ENCODE measurements at places on chromosomes 7 and 10.

GRCh38 chr7:13953368-13953767 is 36.1 kb downstream of the ETV1 start:
- DNase-seq = no peak

GRCh38 chr10:11824825-11825224 is 1.7 kb downstream of the PROSER2 start:
- no peak for DNase-seq

DNA sequence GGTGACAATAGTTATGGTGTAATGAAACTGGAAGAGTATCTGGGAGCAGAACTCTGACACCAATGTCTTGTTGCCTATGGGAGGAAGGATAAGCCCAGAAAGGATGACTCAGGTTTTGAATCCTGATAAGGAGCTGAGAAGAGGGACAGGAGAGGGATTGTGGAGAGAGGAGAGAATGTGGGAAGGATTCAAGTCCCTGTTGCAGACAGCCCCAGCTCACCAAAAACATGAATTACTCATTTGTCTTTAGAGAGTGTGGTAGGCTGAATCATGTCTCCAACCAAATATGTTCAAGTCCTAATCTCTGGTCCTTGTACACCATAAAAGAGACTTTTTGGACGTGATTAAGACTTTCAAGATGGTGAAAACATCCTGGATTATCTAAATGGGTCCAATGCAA is 206.9 kb upstream of the PHYHIPL start:
- DNase-seq = no peak

- no peak for DNase-seq
Observed at GRCh38 chr10:11011984-11012383, 5.7 kb upstream of the CELF2 start.

GRCh38 chr10:50234486-50234885 is 16.8 kb downstream of the ASAH2 start:
- DNase-seq = no peak

- no peak for DNase-seq
Observed at GRCh38 chr10:126301701-126302475, 86.4 kb downstream of the ADAM12 start.

DNA sequence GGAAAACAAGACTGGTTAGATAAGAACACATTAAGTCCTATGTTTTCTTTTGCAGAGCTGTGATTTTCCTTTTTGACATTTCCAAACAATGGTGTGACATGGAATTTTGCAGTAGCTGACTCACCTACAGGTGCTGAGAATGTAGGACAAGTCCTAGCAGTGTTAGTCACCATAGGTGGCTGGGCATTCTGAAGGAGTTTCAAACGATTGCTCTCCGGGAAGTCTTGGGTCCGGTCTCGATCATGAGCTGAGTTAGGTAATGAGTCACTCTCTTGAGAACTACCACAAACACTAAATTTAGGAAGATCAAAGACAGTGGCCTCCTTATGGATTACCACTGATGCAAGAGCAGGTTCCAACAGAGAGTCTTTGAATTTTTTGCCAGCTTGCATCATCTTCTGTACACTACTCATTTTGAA is 3.6 kb downstream of the FIGNL1 start:
- no peak for DNase-seq

GRCh38 chr10:117946525-117947070 is 100.1 kb downstream of the RAB11FIP2 start:
- DNase-seq = no peak

DNA sequence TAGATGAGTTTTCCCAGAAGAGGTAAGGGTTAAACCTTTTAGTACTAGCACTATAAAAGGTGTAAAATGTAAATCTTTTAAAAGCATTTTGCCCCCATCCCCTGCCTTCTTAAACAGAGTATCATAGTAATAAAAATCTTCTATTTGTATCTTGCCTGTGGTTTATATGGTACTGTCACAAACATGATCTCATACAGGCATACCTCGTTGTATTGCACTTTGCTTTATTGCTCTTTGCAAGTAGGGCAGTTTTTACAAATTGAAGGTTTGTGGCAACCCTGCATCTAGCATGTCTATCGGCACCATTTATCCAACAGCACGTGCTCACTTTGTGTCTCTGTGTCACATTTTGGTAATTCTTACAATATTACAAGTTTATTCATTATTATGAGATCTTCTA is 198.8 kb upstream of the YAE1 start:
- no peak for DNase-seq

DNA sequence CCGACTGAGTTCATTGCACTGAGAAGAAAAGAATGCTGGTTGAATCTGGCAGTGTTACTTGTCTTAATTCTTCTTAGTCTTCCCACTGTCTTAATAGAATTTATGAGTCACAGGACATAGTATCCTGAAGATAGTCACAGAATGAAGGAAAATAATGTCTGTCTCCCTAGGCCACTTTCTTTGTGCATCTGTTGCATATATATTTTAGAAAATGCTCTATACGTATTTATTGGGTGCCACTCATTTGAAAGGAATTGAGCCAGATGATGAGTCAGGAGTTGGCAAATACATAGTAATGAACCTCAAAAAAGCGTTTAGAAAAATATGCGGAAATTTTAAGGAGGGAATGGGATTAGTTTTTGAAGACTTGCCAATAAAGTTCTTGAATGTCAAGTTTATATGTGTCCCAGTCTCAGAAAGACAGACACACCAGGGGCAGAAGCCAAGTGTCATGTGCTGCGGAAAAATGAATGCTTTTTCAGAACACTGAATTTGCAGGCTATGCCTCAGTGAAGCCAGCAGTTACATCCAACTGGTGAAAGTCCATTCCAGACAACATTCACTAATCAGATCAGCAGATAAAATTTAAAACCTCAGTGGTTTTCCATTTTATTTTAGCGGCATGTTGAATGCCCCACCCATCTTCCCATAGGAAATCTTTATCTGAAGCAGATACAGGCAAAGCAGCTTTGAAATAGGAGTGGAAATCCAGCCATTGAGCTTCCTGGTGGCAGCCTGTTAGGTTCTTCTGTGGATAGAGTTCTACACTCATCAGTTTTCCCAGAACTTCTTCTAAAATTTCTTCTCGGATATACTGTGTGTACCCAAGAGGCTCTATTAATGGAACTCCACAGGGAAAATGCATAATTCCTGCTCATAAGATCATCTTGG is 308.4 kb downstream of the BICC1 start:
- DNase-seq = no peak

GRCh38 chr10:89695307-89695706 is 6.1 kb upstream of the KIF20B start:
- DNase-seq = no peak

DNA sequence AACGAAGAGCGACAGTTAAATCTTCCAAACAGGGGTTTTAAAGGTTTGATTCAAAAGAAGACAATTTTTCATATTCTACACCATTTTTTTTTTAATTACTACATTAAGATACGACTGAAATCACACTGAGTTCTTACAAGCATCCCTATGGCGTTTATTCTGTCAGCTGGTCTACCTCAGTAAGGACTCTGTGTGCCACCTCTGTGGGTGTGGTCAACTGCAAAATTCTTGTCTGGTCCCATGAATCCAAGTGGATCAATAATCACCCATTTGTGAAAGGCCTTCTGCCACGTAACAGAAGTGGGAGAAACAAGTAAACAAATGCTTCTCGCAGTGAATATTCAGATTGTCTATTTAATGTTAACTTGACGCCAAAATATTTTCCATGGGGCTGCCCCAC is 104.1 kb downstream of the GRB10 start:
- no peak for DNase-seq

GRCh38 chr7:87220734-87221215 is 1.2 kb upstream of the TMEM243 start:
- no peak for DNase-seq

- DNase-seq = no peak
Observed at GRCh38 chr7:27868131-27868550, 128.2 kb downstream of the TAX1BP1 start.

GRCh38 chr7:158562517-158562916 is 25.1 kb downstream of the PTPRN2 start:
- no peak for DNase-seq

DNA sequence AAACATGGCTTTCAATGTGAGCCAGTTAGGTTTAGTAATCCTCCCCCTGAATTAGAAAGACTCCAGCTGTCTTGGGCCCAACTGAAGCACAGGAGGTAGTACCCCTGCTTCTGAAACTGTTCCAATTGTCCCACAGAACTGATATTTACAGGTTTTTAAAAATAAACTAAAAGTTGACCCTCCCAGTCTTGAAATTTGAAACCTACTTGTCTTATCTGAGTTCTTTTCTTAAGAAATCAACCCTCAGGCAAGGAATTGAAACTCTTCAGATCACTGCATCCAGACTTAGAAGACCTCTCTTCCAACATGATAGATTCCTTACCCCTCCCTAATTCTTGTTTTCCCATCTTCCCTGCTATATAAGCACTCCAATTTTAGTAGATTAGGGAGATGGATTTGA is 13.3 kb upstream of the ARHGAP21 start:
- no peak for DNase-seq

- no peak for DNase-seq
Observed at GRCh38 chr7:137903382-137904169, 56.8 kb upstream of the DGKI start.

GRCh38 chr7:51249991-51250390 is 66.6 kb downstream of the COBL start:
- no peak for DNase-seq

DNA sequence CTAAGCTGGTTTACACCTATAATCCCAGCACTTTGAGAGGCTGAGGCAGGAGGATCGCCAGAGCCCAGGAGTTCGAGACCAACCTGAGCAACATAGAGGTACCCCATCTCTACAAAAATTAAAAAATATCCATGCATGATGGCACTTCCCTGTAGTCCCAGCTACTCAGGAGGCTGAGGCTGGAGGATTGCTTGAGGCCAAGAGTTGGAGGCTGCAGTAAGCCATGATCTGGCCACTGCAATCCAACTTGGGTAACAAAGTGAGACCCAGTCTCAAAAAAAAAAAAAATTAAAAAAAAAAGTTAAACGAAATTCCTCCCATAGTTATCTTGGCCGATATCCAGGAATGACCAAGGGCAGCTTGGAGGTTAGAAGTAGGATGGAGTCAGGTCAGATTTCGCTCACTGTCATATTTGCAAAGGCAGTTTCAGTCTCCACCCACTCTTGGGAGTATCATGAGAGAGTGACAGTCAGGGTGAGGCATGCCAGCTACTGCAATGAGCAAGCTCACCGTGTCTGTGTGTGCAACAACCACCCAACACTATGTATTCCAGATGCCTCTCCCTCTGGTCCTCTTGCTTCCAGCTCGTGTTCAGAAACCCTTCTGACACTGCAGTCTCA is 6.0 kb upstream of the ZDHHC4 start:
- no peak for DNase-seq

GRCh38 chr10:6786579-6787031 is 206.5 kb upstream of the PRKCQ start:
- no peak for DNase-seq

DNA sequence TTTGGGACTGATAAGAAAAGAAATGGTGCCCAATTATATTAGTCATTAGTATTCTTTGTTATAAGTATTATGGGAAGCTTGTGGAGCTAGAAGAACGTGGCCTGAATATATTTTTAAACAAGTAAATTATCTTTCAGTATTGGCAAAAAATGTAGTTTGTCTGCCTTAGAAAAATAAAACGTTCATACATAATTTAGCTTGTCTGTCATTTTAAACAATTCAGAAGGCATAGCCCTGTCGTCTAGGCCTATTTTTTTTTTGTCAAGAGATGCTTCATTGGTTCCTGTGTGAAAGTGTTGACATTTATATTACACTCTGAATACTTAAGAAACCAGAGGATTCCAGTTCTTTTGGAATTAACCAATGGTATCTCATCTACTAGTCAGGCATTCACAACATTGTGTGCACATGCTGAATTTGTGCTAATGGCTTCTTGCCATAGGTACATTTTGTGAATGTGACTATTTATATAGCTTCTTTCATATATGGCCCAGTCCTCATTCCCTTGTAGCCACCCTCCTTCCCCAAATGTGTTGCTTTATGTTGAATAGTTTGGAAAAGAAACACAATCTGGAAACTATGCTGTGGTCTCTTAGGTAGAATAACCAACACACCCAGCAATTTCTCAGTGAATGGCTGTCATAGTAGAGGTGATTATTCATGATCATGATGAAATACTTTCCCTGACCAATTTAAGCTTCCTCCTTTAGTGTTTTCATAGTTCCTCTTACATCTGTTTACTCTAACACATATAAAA is 435.8 kb downstream of the EXOC4 start:
- no peak for DNase-seq

DNA sequence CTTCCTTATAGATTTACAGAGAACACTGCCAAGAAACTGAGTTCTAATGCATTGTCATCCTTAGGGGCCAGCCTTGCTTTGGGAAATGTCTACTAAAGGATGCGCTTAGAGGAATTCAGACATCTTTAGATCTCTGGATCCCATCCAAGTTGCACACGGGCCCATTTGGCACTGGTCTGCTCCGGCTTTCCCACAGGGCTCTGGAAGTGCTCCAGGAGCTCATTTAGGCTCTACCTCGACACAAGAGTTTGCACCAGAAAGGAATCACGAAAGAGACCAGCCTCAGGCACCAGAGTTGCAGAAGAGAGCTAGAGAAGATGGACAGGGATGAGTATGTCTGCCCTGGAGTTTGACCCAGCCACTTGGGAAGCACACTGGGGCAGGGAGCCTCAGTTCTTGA is 150.1 kb upstream of the TMEM72 start:
- no peak for DNase-seq

DNA sequence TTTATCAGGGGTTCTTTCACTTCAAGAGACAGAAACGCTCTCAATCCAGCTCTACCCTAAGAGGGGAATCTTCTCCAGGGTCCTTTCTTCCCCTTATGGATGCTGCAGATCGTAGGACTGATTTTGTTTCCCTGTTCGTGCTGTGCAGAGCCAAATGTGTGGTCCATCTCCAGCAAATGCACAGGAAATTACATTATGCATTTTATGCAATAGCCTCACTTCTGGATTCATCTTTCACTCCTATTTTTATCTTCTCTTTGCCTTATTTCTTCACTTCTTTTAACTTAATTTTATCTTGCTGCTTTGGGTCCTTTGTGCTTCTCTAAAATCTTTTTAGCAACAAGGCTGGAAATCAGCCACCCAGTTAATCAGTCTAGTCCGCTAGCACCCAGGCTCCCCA is 184.5 kb upstream of the INHBA start:
- no peak for DNase-seq

- no peak for DNase-seq
Observed at GRCh38 chr10:43452356-43452914, 15.5 kb downstream of the ZNF487 start.

DNA sequence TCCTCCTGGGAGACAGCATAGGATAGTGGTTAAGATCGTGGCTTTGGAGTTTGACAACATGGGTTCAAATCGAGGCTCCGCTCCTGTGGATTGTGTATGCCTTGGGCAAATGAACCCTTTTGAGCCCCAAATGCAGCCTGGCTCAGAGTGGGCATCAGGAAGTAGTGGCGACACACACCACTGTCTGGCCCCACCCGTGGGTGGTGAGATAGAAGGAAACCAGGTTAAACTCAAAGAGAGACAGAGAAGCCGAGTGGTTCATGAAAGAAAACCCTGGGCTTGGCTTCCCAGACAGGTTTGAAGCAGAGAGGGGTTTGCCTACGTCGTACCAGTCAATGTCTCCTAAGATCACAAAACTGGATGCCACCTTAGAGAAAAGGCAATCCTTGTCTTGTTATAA is 57.7 kb downstream of the PRTFDC1 start:
- no peak for DNase-seq

- no peak for DNase-seq
Observed at GRCh38 chr7:2404714-2405119, 1.3 kb downstream of the CHST12 start.

- no peak for DNase-seq
Observed at GRCh38 chr7:100038326-100038725, 11.2 kb upstream of the ZSCAN21 start.
